ENCODE measurements at places on chromosomes 6 and 20.

DNA sequence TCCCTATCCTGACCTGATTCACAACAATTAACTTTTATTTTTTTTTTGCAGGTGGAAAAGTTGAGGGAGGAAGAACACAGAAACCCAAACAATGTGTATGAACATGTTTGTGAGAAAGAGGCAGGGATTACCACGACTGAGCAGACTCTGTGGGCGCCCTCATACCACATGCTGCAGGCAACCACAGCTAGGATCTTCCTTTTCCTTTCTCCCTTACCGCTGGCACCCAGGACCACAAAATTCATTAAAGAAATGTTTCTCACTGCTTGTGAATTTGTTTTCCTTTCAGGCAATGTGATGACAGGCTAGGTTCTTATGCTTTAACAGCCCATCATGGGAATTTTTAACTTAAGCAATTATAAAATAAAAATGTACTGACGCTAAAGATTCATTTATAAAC, 287.1 kb downstream of the GMDS start:
- DNase-seq, result no peak

GRCh38 chr20:17995967-17996819, 27.4 kb downstream of the MGME1 start:
- DNase-seq, result peak; percentile 59

DNA sequence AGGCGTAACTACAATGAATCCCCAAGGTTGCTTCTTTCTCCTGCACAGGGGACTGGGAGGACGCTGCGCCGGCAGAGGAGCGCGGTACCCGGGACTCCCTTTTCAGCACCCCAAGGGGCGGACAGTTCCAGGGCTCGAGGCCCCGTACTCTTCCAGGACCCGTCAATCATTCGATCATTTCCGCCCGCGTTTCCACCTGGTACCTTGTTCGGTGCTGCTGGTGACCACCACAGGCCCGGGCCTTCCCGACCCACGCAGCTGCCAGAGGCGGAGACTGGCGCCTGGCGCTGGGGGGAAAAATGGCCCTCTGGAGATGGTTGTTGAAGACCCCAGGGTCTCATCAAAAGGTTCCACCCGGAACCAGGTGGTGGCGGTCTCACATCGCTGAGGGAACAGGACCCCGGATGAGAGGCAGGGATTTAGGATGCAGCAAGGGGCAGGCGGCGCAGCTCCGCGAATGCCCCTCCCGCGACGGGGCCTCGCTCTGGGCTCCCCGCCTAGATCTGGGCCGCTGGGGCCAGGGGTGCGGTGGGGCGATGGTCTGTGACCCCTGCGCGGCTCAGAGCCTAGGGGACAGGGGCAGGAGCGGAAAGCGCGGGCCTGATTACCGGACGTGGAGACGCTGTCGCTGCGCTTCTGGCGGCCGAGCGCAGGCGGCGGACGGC, 744 bp downstream of the VSX1 start:
- DNase-seq, result no peak

DNA sequence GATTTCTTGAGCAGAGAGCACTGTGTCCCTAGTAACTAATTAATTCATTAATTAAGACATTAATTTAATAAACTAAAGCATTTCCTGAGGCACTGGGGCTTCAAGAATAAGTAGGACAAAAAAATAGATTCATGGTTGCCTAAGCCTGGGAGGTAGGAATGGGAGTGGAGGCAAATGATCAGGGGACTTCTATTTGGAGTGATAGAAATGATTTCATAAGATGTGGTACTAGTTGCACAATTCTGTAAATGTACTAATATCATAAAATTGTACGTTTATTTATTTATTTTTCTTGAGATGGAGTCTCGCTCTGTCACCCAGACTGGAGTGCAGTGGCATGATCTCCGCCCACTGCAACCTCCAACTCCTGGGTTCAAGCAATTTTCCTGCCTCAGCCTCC, 287.2 kb downstream of the KHDC1L start:
- no peak for DNase-seq

- no peak for DNase-seq
Observed at GRCh38 chr6:34300332-34300751, 51.5 kb upstream of the SMIM29 start.

DNA sequence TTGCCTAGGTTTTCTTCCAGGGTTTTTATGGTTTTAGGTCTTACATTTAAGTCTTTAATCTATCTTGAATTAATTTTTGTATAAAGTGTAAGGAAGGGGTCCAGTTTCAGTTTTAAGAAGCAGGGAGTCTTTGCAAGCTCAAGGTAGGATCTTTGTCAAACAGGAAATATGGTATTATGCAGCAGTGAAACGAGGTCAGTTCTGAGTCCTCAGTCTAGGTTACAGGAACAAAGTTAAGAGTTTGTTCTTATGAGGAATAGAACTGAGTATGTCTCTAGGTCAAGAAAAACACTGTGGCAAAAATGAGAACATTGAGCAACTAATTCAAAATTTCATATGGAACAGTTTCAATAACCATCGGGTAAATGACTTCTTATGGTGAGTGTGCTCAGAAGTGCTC, 63.6 kb downstream of the GCLC start:
- DNase-seq, result no peak

- peak; percentile 59 for DNase-seq
Observed at GRCh38 chr6:138590796-138591709, 91.8 kb upstream of the NHSL1 start.

DNA sequence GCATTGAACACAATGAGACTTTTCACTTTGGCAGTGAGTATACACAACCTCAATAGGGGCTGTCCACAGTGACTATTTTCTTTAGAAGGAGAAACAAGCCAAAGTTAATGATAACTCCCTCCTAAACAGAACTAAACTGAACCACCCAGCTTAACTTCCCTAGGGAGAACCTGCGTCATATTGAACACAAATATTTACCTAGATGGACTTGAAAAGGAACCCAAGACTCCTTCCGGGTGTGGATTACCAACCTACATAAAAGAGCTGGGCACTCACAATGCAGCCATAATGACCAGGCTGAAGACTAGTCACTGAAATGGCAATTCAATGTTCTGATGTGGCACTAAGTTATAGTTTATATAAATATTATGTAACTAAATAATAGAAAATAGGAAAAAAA, 160.6 kb downstream of the IBTK start:
- DNase-seq, result no peak

DNA sequence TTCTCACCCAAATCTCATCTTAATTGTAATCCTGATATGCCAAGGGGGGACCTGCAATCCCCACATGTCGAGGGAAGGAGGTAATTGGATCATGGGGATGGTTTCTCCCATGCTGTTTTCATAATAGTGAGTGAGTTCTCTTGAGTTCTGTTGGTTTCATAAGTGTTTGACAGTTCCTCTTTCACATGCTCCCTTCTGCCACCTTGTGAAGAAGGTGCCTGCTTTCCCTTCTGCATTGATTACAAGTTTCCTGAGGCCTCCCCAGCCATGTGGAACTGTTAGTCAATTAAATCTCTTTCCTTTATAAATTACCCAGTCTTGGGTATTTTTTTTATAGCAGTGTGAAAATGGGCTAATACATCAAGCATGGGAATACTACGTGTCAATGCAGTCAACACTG, 925.0 kb upstream of the MAN1A1 start:
- DNase-seq, result no peak

GRCh38 chr6:144920391-144920961, 635.3 kb downstream of the UTRN start:
- DNase-seq, result peak; percentile 42

GRCh38 chr6:46184114-46184513, 13.3 kb upstream of the ENPP5 start:
- DNase-seq, result no peak

- no peak for DNase-seq
Observed at GRCh38 chr6:150142097-150142669, 661 bp upstream of the PPP1R14C start.

GRCh38 chr6:30720738-30721197, 616 bp downstream of the TUBB start:
- DNase-seq, result peak; percentile 86

DNA sequence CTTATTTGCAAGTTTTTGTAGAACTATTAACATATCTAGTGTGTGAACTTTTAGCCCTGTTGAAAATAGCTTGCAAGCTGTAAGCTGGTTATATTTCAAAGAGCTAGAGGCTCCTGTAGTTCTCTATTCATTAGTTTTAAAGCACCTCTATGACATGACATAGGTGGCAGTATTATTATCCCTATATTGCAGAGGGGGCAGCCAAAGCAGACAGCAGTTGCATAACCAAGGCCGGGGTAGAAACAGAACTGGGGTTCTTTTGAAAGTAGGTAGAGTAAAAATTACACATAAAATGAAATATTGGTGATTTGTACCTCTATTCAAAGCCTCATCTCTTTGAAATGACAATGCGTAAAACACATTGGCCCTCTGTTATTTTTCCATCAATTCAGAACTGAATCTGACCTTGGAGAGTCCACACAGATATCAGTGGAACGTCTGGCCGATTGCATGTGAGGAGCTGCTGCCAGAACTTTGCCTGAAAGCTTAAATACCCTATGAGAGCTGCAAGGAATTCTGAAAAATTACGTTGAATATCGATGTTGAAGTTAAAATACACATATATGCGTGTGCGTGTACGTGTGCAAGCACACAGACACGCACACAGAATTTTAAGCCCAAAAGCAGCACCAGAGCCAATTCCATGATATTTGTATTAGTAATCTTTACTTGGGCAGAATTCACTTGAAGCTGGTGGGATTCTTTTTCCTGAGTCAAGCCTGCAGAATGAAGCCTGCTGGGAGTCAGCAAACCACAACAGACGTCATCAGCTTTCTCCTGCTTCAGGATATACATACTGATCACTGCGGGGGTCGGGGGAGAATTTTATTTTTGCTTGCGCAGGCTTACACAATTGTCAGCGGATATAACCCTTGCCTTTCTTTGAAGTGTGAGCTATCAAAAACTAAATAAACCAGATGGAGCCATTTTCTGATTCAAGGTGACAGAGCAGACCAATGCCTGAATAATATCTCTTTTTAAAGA, 163.2 kb downstream of the PDE7B start:
- no peak for DNase-seq

GRCh38 chr6:92399911-92400310, 1019.4 kb downstream of the EPHA7 start:
- no peak for DNase-seq

DNA sequence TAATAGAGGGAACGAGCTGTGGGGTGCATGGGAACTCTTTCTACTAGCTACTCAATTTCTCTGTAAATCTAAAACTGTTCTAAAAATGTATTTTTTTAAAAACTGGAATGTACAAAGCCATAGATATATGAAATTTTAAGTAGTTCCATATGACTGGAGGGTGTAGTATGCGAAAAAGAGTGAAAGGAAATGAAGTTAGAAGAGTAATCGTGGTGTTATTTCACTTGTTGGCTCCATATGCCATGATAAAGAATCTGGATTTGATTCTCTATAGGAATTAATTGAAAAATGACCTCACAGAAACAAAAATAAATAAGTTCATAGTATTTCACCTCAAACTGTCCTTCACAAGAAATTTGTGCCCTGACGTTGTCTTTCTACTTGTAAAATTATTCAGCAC, 500.2 kb downstream of the TENT5A start:
- no peak for DNase-seq

- no peak for DNase-seq
Observed at GRCh38 chr6:4370066-4370465, 234.7 kb upstream of the ECI2 start.

DNA sequence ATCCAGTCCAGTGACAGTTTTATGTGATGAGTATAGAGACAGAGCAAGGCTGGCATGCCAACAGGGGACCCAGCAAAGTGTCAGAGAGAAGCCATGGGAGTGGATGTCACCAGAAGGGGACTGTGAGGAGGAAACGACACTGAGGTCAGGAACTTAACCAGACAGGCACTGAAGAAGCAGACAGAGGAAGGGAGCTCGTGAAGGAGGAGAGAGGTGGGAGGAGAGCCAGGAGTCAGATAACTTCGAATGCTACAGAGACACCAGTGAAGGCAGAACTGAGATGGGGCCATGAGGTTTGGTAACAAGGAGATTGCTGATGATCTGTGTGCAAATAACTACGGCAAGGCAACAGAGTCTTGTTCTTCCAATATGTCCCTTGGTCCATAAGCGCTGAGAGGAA, 211.1 kb upstream of the FOXA2 start:
- DNase-seq, result no peak

- no peak for DNase-seq
Observed at GRCh38 chr20:12987261-12987660, 21.5 kb upstream of the SPTLC3 start.

- DNase-seq, result peak; percentile 59
Observed at GRCh38 chr20:34473262-34473883, 42.8 kb upstream of the DYNLRB1 start.

GRCh38 chr6:30006170-30007131, 54.6 kb upstream of the POLR1H start:
- peak; percentile 37 for DNase-seq

GRCh38 chr6:37027036-37027720, 21.7 kb downstream of the FGD2 start:
- DNase-seq, result no peak

- peak; percentile 60 for DNase-seq
Observed at GRCh38 chr6:40308533-40309306, 278.4 kb downstream of the LRFN2 start.

GRCh38 chr6:111804627-111805235, 68.5 kb downstream of the FYN start:
- DNase-seq, result peak; percentile 95

- no peak for DNase-seq
Observed at GRCh38 chr6:13526727-13527670, 39.6 kb upstream of the GFOD1 start.

DNA sequence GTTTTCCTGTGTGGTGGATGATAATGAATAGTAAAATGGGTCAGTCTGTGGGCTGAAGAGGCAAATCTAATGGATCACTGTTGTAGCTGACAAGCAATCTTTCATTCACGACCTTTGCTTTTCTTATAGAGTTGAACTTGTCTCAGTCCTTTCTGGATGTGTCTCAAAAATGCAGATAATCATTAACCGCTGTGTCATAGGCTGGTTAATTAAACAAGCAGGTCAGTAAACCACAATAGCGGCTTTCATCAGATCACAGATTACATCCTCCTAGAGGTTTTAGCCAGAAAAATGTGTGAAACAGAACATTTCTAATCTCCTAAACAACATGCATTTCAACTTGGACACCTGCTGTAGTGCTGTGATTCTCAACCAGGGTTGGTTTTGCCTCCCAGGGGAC, 2.5 kb upstream of the METTL24 start:
- no peak for DNase-seq

GRCh38 chr6:154411076-154411475, 54.5 kb upstream of the IPCEF1 start:
- no peak for DNase-seq

- DNase-seq, result no peak
Observed at GRCh38 chr6:106981926-106982325, 7.4 kb upstream of the CD24 start.

- DNase-seq, result peak; percentile 70
Observed at GRCh38 chr20:48638546-48638945, 189.3 kb downstream of the PREX1 start.

- DNase-seq, result peak; percentile 29
Observed at GRCh38 chr6:168133687-168134559, 54.9 kb upstream of the FRMD1 start.

DNA sequence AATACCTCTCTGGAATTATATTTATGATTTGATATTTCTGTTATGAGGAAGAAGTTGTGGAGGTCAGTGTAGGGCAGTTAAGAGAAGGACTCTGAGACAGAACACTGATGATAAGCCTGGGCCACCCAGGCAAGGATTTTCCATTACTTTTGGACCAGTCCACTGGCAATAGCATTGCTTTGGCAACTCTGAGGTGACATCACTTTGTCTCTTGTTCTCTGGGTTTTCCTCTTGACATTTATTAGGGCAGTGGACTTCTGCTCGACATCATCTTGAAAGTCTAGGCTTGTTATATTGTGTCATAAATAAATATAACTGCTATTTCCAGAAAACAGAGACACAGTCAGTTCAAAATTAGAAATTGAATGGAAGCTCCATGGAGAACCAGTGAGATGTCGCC, 268.0 kb downstream of the SMOC2 start:
- DNase-seq, result no peak

- no peak for DNase-seq
Observed at GRCh38 chr6:30829033-30829432, 55.3 kb upstream of the DDR1 start.
